ENCODE measurements at places on chromosomes 5 and 9.

DNA sequence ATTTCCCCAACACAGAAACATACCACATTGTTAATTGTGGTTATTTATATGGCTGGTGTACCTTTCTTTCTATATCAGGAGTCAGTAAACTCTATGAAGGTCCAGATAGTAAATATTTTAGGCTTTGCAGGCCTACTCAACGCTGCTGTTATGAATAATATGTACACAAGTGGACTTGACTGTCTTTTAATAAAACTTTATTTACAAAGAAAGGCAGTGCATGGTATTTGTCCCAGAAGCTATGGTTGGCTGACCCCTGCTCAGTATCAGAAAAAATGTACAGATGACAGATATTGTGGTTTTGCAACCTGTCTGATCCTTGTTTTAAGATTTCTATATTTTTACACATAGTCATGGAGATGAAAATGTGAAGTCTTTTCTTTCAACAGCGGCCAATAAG is 5.7 kb downstream of the MTRR start:
- DNase-seq, result no peak

DNA sequence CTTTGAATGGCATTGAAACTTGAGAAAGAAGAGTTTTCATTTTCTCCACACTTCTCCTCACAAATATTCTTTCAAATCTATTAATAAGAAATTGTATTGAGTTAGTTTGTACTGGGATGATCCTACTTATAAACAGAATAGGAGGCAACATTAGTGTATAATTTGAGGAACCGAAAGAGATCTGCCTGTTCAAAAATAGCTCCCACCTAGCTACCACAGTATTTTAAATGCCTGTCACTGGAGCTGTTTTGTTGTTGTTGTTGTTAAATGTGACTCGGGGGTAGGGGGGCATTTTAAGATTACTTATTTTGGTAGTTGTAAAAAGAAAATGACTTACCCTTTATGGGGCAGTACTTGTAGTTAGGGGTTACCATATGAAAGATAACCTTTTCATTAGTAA is 20.1 kb upstream of the HAPLN1 start:
- no peak for DNase-seq

DNA sequence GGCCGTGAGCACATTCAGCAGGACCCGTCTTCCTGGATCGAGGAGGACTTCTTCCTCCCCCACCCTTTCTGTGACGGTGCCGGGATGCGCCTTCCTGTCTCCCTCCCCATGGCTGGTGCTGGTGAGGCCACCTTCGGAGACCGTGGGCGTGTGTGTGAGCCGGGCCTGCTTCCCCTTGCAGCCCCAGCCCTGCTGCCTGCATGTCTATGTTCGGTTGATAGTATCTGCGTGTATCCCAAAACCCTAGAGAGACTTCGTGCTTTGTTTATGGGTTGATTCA is 12.8 kb downstream of the CEP72 start:
- DNase-seq, result no peak

DNA sequence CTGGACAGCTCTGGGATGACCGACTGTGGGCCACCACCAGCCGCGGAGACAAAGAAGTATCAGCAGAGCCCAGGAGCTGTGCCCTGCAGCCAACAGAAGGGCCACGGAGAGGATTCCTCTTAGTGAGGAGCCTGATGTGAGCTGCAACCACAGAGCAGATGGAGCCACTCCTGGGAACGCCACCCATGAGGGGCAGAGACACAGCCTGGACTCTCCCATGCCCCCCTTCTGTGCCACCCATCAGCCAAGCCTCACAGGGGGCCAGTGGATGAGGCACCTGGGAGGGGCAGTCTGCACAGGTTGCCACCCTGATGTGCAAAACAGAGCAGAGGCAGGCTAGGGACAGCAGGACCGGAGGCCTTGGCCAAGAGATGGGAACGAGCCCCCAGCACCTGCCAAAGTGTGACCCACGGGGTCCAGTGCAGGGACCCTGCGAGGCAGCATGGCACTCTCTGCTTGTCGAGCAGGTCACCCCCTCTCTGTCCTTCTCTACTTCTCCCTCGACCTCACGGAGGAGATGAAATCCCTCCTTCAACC is 380.7 kb upstream of the IRX1 start:
- DNase-seq, result no peak

- no peak for DNase-seq
Observed at GRCh38 chr9:16252616-16253015, 617.9 kb downstream of the BNC2 start.

GRCh38 chr9:108855529-108855886 is 278 bp downstream of the ACTL7B start:
- DNase-seq, result no peak

GRCh38 chr9:134909511-134910481 is 7.9 kb downstream of the FCN1 start:
- no peak for DNase-seq

DNA sequence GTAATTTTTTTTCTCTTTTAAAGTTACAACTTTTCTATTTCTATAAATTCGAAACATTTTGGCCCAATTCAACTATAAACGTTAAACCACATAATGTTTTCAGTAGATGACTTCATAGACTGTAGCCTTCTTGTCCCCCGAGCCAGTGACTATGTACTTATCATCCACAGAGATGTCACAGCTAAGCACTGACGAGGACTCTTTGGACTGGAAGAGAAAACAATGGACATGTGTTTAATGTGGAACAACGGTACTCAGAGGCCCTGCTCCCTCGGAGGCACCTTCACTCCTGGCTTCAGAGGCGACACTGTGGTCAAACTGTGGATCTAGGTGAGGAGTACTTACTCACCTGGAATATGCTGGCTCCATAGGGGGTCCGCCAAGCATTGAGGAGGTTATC is 105.2 kb downstream of the TLE1 start:
- no peak for DNase-seq

DNA sequence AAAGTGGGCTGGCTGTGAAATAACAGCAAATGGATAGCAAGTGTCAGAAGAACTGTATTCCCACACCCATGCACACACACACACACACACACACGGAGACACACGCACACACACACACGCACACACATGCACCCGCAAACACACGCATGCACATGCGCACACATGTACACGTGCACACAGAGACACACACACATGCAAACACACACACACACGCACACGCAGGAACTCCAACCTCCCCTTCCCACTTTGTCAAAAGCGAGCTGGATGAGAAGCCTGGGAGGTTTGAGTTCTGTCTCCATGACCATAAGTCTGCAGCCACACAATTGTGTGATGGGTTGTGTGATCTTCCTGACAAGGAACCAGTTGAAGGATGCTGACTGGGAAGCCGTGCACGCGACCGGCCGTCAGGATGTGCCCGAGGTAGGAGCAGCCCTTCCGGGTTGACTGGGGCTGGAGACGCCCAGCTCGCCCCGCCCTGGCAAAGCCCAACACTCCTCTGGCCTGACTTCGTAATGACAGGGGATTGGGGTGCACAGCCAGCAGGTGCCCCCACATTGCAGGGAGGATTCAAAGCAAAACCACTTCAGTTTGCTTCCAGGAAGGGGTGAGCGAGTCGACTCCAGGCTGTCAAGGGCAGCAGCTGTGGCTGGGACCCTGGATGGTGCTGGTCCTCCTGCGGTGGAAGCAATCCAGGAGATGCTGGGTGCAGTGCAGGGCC is 29.3 kb upstream of the NKD2 start:
- DNase-seq, result no peak

GRCh38 chr5:13944560-13945199 is at the start of gene DNAH5:
Gene DNAH5, minus strand, starts transcription at chr5:13944688. Its CDS starts 250 bp downstream, at chr5:13944438.
- DNase-seq, result no peak

- no peak for DNase-seq
Observed at GRCh38 chr5:82255844-82256243, 22.3 kb downstream of the RPS23 start.

- DNase-seq, result no peak
Observed at GRCh38 chr5:81688215-81688614, 62.7 kb downstream of the SSBP2 start.

GRCh38 chr9:113934829-113935676 is 58.9 kb downstream of the ZNF618 start:
- no peak for DNase-seq

GRCh38 chr9:133792721-133793470 is 54.7 kb upstream of the SARDH start:
- peak; percentile 22 for DNase-seq

GRCh38 chr9:124110307-124110915 is 98.8 kb downstream of the LHX2 start:
- DNase-seq, result peak; percentile 19

- no peak for DNase-seq
Observed at GRCh38 chr9:133538851-133539833, 4.6 kb downstream of the ADAMTSL2 start.

GRCh38 chr5:141186897-141187512 is at the start of gene PCDHB9:
Gene PCDHB9, plus strand, starts transcription at chr5:141187161. Its CDS starts 158 bp downstream, at chr5:141187319.
- no peak for DNase-seq

DNA sequence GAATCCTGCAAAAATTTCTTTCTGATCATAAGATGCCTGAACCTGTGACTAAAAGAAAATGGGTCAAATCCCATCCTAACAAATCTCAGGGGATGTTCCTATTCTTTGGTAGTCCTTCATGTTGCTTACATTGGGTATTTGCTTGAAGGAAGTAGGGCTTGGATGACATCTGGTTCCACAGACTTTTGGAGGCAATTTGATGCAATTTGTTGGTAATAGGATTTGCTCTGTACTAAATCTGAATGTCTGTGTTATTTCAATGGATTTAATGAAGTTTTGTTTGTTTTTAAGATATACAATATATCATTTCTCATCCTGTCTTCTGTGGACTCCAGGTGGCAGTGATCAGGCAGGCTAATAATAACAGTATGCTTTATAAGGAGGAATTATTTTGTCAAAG is 457.9 kb downstream of the ZSWIM6 start:
- DNase-seq, result no peak

DNA sequence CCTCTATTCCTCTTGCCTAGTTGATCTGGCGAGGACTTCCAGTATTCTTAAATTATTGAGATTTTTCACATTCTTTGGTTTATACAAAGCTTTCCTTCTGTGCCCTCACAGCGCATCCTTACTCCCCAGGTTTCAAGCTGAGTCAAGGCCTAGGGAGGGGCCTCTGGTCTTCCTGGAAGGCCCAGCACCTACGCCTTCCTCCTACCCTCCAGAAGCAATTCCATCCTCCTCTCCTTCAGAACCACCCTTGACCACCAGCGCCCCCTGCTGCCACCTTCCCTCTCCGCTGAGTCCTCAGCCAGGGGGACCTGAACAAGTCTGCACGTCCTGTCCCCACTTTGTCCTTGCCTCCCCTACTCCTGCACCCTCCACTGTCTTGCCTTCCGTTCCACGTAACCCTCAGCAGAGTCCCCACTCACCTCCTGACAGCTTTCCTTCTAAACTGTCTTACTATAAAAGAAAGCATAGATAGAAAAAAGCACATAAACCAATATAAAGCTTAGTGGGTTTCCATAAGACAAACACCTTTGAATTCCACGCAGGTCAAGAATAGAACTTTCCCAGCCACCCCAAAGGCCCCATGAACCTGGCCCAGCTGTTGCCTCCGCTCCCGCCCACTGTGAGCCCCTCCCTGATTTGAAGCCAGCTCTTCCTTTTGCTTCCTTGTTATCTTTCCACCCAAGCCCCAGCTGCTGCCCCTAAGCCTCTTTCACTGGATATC is 63.0 kb upstream of the CTSL start:
- DNase-seq, result peak; percentile 44

- no peak for DNase-seq
Observed at GRCh38 chr5:176754376-176754973, 55.9 kb upstream of the UNC5A start.

DNA sequence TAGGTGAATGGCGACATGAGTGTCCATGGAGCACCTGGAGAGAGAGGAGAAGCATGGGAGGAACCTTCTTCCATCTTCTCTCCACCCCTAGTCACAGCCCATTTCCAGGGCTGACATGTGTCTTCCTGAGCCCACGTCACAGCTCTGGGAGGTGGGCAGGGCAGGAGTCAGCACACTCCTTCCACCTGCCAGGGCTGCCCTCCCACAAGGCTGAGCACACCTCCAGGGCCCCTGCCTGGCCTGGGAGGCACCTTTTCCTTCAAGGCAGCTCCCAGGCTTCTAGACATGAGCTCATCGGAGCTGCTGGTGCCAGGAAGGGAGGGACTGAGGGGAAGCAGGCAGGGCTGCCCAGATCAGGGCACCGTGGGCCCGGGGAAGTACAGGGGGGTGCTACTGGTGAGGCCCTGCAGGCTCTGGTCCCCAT is 13.6 kb upstream of the SYNPO start:
- DNase-seq, result no peak

DNA sequence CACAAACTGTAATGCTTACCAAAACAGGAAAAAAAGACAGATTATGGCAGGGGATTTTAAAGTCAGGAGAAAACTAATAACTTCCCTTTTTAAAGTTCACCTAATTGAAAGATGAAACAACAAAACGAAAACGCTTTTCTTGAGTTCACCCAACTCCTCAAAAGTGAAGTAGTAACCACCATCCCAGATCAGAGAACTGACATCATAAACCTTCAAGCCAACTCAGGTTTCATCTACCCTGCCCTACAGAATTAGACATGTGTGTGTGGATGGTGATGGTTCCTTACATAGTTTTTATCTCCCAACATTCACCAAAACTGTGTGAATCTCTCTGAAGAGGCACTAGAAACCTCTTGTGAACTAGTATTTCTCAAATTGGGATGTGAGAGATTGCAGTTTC is 195.2 kb upstream of the PTGER4 start:
- no peak for DNase-seq

GRCh38 chr5:167899490-167900070 is 391.9 kb upstream of the WWC1 start:
- no peak for DNase-seq

DNA sequence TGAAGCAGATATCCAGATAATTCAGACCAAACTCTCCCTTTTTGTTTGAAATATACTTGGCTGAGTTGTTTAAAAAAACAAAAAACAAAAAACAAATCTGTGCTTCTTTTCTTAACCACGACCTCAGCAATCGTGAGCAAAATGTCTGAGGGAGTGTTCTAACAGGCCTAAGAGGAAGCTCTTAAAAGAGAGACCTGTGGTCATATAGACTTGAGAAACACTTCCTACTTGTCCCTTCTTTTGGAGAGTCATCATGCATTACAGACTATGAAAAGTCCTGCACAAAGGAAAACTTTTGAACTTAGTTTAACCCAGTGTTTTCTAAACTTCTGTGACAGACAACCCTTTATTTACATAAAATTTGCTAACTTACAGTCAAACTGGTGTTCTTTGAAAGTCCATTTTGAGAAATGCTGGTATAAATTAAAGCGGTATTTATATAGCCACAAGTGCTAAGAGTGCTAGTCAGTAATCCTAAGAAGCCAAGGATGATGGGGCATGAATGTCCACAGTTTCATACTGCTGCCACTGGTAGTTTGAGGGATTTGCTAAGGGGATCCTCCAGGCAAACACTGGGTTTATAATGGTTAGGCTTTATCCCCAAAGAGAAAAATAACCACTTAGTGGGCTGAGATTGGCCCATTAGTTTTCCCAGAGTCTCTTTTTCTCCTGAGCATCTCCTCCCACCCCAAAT is 199.8 kb downstream of the LRRC70 start:
- no peak for DNase-seq

Measured in stimulated activated CD8-positive, alpha-beta memory T cell treated with anti-CD3 and anti-CD28 coated beads, Interleukin-15, amount 100 ng/mL, for 48 hours (primary cell).